ENCODE measurements at places on chromosomes 6 and 20. TPM values are rescaled to one million over a fixed set of nuclear protein-coding genes. Genes with fewer than 3 reads are reported as not detected.
A peak's percentile ranks its signal among the peaks of the same experiment; 100 is the strongest.

DNA sequence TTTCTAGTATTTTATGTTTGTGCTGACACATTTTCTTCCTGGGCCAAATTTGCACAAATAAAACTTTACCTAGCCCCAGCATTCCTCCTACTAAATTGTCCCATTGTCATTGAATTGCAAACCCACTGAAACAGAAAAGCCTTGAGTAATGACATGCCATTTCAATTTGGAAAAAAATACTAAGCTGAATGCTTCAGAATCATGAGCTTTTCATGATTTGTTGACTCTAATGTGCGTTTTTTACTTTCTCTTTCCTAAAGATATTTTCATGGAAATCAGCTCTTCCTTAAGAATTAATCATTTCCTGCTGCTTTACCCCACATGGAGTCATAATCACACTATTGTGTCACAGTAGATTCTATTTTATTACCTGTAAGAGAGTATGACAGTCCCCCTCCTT lies 47.4 kb downstream of the TRDN start:
- DNase-seq = no peak

DNA sequence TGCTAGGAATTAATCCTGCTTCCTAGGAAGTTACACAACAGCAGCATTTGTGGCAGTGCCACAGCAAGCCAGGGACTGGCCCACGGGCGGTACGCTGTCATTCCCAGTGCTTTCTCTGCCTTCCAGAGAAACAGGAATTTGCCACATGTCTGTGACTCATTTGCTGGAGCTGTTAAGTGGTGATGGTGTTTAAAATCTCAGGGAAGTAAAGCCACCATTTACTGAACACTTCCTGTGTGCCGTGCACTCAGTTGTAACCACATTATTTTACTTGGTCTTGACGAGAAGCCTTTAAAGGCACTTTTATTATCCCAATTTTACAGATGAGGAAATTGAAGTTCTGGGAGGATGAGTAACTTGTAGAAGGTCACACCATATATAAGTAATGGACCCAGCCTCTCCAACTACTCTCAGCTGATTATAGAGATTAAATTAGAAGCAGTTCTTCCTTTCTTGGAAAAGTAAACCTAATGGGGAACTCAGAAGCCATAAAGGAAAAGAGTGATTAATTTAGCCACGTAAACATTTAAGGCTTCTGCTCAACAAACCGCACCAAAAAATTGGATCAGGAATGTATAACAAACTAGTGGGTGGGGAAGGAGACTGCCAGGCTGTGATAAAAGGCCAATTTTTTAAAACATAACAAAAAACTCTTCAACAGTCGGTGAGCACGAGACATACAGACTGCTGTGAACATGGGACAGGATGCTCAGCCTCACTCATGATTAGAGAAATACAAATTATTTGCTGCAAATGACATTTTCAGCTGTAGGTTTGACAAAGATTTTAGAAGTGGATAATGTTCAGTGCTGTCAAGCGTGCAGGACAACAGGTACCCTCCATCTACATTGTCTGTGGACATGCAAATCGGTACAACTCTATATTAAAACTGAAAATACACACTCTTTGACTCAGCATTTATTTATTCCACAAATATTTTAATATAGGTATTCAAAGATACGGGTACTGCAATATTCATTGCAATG lies 311.2 kb downstream of the NRN1 start:
- DNase-seq = no peak

DNA sequence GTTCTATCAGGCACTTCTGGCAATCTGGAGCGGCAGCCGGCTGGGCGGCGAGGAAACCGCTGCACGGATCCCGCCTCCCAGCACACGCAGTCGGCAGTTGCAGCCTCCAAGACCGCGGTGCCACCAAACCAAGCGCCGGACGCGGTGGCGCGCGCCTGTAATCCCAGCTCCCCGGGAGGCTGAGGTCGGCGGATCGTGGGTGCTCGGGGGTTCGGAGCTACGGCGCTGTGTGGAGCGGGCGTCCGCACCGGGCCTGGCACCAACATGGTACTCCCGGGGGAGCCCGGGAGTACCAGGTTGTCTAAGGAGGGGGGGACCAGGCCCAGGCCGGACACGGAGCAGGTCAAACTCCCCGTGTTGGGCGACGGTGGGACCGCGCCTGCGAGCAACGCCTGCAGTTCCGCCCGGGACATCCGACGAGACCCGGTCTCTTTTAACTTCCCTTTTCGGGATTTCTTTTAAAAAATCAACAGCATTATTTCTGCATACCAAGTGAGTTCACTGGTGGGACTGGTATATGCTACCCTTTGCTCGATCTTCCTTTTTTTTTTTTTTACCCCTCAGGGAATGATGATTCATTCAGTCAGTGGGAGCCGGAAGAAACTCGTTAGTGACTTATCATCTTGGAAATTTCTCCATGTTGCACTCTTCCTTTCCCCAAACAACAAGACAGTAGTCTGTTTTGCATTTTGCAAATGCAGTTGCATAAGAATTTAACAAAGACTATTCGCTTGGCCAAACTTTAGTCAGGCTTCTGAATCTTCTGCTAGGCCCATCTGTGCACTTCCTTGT lies 27.6 kb downstream of the ZNF311 start:
- peak; percentile 51 for DNase-seq

DNA sequence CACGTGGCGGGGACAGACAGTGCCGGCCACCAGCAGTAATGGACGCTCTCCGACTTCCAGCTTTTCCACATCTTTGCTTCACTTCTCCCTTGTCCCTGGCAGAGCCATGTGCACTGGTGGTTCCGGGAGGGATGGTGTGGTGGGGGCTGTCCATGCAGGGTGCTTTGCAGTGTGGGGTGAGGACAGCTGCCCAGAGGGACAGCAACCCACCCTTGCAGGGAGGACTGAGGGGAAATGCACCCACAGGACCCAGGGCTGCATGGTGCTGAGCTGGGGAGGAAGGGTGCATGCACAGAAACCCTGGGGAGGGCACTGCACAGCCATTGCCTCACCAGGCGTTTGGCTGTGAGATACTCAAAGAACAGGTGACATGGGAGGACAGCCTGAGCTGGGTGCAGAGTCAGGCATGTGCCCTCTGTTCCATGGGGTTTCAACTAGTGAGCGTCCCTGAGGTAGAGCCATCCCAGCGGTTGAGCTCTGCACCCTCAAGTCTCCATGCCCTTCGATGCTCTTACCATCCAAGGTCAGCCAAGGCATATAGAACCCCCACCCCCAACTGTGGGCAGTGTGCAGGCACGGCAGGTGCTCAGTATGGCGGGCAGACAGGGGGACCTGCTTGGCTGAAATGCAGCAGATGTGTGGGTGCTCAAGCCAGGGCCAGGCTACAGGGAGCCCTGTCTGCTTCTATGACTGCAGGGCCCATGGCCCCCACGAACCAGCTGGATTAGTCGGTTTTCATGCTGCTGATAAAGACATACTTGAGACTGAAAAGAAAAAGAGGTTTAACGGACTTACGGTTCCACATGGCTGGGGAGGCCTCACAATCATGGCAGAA lies 239.7 kb downstream of the TTLL2 start:
- no peak for DNase-seq

The THBS2 gene
- 0.13 TPM for total RNA-seq

The GSTA2 gene
- total RNA-seq = not detected

GRCh38 chr6:167759912-167760311 lies 66.8 kb upstream of the AFDN start:
- no peak for DNase-seq

DNA sequence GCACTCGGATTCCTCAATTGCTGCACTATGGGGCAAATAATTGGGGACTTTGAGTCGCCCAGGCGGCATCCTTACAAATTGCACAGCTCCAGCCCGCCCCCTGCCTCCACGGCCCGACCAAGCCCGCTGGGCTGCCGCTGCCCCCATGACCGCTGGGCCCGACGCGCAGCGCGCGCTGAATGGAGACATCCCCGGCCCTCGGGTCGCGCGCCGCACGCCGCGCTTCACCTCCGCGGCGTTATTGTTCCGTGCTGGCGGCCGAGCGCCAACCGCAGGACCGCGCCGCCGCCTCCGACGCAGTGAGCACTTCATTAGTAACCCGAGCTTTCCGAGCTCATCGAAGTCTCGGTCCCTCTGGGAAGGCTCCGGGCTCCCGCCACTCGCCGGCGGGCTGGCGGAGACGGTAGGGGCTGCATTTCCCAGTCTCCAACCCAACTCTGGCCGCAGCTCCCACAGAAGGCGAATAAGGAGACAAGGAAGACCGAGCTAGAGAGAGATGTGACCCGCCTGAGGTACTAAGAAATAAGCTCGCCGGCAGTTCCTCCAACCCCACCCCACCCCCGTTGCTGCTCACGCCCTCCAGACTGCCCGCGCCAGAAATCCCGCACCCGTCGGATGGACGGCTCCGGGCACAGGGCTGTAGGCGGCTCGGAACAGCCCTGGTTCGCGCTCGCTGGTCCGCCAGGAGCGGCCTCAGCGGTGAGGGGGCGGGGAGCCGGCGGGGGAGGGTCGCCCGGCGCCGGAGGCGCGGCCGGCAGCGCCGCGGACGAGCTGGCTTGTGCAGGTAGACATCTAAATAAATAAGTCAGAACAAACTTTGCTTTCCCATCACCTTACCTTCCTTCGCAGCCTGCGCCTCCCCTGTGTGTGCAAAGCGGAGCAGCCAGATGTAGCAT lies 703 bp downstream of the EPHA7 start:
- peak; percentile 92 for DNase-seq

DNA sequence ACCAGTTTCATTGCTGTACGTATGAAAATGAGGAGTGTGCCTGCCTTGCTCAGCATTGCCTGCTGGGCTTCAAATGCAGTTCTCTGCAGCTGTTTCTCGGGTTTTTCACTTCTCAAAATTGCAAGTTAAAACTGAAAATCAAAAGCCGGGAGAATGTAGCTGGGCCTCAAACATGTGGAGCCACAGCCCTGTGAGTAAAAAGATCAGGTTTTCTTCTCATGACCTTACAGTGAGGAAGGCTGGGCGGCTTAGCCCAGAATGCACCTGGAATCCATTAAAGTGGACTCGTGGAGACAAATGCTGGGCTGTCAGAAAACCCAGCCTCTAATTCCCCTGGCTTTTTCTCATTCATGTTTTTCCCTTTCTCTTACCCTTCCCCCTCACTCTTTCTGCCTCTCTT lies 34.4 kb downstream of the DSE start:
- peak; percentile 57 for DNase-seq

GRCh38 chr6:85576476-85576875 lies 17.2 kb downstream of the SNX14 start:
- DNase-seq = no peak

Data from neural progenitor cell (in vitro differentiated cells).